ENCODE measurements at places on chromosomes 1 and 21.

- no peak for DNase-seq
Measured at GRCh38 chr1:7869136-7869920, 16.5 kb upstream of the UTS2 start.

- no peak for DNase-seq
Measured at GRCh38 chr1:68331117-68331865, 99.0 kb upstream of the WLS start.

- no peak for DNase-seq
Measured at GRCh38 chr1:209409780-209410179, 173.7 kb upstream of the CAMK1G start.

DNA sequence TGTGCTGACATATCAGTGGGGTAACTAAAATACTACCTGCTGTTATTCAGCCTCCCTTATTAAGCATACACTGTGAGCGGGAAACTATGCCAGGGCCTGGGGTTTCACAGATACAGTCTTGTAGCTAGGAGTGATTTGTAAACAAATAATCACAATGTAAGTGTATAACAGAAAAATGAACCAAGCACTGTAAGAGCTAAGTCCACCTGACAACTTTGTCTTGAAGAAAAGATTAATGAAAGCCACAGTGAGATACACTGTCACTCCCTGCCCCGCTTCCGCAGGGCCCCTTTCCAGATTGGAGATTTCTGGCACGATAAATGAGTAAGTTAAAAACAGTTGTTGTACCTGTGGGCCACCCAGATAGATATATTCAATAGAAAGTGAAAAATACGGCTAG is 4.8 kb downstream of the RCAN3 start:
- DNase-seq, result no peak

DNA sequence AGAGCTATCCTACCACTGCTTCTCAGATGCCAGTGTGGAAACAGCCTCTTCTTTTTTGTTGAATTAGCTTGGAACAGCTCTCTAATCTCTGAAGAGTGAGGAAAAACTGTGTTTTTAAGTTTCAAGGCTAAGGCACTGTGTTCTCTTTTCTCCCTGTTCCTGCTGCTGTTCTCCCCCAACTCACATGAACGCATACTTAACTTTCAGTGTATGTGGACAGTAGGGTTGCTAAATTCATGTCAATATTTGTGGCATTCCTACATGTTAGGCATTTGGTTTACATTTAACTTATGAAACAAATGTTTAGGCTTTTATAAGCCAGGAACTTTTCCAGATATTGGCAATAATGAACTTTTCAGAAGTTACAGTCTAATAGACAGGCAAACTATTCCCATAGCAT is 6.8 kb downstream of the BACH1 start:
- DNase-seq, result no peak

GRCh38 chr21:41406340-41406739 is 19.7 kb upstream of the MX1 start:
- no peak for DNase-seq

- DNase-seq, result no peak
Measured at GRCh38 chr21:34743831-34744230, 75.0 kb downstream of the CLIC6 start.

DNA sequence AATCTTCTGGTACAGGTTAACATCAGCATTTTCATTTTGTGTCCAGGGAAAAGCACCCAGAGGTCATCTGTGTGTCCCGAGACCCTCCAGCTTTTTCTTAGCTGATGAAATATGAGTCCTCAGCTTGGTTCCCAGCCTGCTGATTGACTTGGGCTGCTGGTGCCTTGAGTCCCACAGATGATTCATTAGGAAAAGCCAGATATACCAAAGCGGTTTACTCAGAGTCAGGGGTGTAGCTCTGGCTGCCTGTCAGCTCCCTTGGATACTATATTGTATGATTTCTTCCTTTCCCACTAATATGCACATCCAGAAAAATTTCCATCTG is 43.7 kb upstream of the MAB21L3 start:
- DNase-seq, result no peak

DNA sequence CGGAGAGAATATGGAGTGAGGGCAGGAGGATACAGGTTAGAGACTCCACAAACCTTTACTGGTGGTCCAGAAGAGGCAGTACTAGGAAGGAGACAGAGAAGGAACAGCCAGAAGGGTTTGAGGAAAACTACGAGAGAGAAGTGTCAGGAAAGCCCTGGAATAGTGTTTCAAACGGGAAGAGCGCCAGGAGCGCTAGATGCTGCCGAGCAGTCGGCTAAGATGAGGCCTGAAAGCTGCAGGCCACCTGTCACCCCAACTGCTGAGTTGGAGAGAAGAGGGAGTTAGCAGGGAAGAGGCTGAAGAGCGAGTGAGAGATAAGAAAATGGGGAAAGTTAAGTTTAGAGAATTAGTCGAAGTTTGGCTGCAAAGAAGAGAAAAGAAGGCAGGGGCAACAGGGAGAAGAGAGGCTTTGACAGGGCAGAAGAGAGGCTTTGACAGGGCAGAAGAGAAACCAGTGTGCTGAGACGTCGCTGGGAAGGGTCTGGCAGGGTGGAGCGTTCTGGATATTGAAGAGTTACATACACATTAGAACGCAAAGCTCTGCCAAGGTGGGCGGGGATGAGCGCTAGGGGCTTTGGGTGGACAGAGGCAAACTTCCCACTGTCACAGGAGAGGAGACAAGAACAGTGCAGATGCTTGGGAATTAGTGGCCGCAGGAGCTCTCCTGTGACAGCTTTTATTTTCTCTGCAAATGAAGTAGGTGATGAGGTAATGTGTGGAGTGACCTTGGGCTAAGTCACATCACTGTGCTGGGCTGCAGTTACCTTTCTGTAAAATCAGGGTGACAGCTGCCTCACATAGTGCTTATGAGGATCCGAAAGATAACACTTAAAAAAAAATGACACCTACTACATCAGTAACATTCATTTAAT is 31.2 kb downstream of the PCSK9 start:
- no peak for DNase-seq

GRCh38 chr1:219771080-219771479 is 157.3 kb downstream of the SLC30A10 start:
- no peak for DNase-seq

- peak; percentile 86 for DNase-seq
Measured at GRCh38 chr1:159924791-159925718, at the start of gene TAGLN2. Gene TAGLN2 (minus strand): TSS chr1:159925507. CDS start chr1:159920509, 4,998 bp downstream.

DNA sequence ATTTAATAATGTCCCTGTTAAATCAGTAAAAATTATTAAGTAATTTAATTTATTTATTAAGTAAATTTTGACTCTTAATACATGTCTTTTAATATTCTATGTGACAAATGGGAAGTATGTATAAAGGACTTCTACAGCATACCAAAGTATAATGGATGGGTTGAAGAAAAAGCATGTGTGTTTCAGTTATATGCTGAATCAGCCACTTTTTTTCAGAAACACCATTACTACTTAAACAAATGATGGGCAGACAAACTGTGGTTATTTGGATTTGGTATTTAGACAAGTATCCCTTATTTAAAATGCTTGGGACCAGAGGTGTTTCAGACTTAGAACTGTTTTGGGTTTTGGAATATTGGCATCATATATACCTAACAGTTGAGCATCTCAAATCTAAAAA is 176.3 kb upstream of the DMRTA2 start:
- no peak for DNase-seq

DNA sequence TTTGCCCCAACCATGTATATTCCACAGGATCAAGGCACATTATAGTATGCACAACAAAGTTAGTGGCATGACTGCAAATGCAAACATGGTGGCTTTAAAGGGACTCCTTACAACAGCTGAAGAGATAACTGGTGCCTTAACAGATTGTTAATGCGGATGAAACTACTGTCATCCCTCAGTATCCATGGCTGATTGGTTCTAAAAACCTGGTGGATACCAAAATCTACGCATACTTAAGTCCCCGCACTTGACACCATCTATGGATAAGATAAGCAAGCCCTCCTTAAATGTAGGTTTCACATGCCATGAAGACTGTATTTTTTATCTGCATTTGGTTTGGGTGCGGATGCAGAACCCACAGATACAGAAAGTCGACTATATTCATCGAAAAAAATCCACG is 73.5 kb downstream of the ZNF644 start:
- no peak for DNase-seq

DNA sequence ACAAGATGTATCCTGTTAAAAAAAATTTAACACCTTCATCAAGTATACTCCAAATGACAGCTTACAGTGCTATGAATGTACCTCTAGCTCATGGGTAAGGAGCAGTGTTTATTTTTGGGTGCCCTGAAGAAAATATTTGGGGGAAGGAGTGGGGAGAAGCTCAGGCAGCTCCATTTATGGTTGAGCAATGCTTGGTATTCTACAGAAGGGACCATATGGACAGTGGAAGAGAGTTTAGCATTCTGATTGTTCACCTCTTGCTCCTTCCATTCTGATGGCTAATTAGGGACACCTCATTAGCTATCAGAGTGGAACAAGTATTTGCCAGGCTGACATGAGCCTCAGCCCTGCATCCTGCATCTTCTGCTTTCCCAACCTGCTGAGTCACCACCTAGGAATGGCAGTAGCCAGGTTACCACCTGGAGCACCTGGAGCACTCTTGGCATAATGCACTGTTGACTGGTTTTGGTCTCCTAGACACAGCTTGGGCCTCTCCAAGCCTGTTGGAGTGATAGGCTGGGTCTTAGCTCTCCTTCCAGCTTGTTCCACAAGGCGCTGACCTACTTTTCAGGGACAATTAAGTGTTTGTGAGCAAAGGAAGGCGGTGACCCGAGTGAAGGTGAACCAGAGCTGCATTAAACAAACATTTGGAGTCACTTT is 62.0 kb upstream of the MACF1 start:
- no peak for DNase-seq

DNA sequence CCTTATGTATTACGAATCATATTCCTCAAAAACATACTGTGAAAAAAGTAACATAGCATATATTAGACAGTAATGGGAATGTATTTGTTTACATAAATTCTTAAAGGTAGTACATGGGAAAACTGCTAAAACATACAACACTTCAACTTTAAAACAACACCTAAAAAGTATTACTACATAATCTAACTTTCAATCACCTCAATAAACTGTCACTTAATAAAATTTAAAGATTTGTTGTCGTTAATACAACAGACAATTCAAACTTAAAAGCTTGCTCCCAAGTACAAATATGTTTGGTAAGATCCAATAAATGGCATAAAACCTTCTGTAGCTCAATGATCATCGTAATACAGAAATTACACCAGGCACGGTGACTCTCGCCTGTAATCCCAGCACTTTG is 3.7 kb downstream of the ARID4B start:
- DNase-seq, result no peak

- no peak for DNase-seq
Measured at GRCh38 chr1:46444466-46444865, 45.2 kb upstream of the DMBX1 start.

All from Jurkat, Clone E6-1 (cell line).